ENCODE measurements at places on chromosomes 11 and 22.

- no peak for DNase-seq
Observed at GRCh38 chr11:65657426-65657825, 5.3 kb downstream of the RELA start.

DNA sequence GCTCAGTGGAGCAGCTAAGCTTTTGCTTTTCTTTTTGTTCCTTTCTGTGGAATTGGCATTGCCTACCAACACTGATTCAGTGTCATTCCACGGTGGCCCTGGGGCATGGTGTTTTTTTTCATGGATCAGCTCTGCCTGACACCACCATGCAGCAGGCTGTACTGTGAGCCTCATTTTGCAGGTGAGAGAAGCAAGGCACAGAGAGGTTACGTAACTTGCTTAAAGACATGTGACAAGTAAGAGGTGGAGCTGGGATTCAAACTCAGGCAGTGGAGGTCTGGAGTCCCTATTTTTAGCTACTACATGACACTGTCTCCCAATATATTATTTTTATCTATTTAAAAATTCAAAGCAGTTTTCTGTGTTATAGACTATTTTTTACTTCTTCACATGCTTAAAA, 44.4 kb downstream of the APOL3 start:
- no peak for DNase-seq

DNA sequence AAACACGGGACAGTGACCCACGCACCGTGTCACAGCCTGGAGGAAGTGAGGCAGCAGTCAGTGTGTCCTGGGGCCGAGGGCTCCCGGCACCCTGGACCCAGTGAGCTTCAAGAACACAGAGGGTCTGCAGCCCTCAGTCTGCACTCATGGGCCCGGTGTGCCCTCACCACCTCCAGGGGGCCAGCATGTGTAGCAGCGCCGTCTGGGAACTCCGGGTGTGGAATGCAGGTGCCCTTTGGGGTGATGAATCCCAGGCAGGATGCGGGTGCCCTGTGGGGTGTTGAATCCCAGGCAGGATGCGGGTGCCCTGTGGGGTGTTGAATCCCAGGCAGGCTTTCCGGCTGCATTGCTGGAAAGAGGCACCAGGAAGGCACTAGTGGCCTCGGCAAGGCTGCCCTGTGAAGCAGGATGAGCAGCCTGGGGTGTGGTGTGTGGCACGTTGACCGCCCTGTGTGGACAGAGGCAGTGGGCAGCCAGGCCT, 1399.9 kb downstream of the BRD1 start:
- no peak for DNase-seq

- no peak for DNase-seq
Observed at GRCh38 chr11:93895106-93895862, 44.9 kb upstream of the VSTM5 start.

DNA sequence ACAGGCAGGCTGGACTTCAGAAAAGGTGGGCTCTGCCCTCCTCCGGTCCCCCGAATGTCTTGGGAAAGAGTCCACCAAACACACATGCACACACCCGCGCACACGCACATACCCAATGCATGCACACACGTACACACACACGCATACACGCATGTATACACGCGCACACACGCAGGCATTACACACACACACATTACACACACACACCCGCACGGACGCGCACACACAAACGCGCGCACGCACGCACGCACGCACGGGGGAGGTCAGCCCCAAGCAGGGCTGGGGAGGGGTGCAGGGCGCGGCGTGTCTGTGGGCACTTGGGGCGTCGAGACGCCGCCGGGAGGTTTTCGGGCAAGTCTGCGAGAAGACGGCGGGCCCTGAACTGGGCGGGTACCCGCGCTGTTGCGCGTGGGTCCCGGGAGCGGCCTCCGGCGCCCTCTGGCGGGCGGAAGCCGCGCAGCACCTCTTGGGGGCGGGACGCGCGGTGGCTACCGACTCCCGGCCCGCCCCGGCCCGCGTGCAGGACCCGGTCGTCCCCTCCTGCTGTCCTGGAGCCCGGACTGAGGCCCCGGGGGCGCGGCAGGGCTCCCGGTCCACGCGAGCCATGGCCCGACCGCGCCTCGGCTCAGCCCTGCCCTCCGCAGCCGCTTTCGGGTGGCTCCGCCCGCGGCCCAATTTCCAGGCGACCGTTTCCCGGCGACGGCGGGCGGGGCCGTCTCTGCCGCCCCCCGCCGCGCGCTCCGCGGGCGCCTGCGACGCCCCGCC, 3.6 kb downstream of the SEPTIN5 start:
- DNase-seq = peak; percentile 46

GRCh38 chr22:27050771-27051170, 393.4 kb downstream of the MIAT start:
- DNase-seq = no peak

GRCh38 chr22:35314161-35314942, 14.7 kb downstream of the TOM1 start:
- DNase-seq = no peak

GRCh38 chr11:35223371-35223796, 84.4 kb downstream of the CD44 start:
- DNase-seq = no peak

DNA sequence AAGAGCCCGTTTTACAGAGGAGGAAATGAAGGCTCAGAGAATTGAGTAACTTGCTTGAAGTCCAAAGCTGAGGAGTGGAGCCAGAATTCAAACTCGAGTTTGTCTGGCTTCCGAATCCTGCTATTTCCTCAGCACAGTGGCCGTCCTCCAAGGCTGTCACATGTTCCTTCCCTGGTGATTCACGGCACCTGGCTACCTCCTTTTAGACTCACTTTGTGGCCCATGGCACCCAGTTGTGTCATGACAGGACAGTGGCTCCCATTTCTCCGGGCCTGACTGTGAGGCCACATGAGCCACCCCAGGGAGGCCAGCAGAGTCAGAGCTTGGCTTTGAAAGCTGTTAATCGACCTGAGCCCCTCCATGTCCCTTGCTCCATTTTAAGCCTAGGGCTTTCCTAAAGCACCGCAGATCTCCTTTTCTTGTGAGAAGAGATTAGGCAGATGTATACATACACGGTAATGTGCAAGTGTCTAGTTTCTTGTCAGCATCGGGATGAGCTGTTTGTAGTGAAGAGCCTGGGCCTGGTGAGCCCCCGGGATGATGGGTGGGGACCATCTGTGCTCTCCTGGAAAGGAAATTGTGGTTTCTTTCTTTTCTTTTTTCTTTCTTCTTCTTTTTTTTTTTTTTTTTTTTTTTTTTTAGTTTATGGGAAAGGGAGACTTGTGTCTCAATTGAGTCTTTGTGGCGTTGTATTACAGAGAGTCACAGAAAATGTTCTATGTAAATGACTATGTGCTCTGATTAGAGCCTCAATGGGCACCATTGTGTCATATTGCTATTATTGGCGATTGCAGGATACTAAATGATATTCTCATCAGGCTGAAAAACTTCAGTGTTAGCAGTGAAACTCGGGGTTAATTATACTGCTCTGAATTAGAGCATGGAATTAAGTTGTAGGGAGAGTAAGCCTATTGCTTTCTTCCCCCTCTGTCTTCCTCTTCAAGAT, 54.8 kb downstream of the PTPRJ start:
- DNase-seq = no peak

DNA sequence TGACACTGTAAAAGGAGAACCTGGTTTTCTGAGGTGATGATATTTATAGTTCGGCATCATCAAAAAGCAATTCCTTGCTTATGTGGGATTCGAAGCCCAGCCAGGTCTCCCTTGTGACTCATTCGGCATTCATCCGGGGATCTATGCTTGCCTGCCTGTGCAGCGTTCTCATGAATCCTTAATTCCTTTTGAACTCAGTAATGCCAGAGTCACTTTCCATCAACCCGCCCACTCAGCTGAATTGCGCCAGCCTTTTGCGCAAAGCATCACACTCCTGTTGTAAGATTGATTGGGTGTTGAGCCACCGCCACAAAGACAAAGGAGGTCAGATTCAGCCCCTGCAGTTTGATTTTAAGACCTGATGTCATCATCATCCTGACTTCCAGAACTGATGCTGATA, 128.6 kb downstream of the SLC17A6 start:
- DNase-seq = no peak

- DNase-seq = no peak
Observed at GRCh38 chr11:14373941-14374646, 15.1 kb upstream of the RRAS2 start.

GRCh38 chr22:18071968-18072310, 5.9 kb upstream of the PEX26 start:
- DNase-seq = no peak

- no peak for DNase-seq
Observed at GRCh38 chr11:133509924-133510697, 22.2 kb downstream of the OPCML start.

DNA sequence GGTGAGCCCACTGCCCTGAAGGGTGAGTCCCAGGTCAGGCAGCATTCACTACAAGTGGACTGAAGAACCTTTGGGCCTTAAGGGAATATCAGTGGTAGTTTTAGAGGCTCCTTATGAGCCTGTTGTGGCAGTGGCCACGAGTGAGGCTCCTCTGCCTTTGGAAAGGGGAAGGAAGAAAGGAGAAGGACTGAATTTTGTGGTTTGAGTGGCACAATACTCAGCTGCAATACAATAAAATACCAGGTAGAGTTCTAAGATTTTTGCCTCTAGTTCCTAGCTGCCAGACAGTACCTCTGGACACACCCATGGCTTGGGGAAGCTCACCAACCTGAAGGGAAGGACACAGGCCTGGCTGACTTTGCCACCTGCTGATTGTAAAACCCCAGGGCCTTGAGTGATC, 260.9 kb downstream of the DYNC2H1 start:
- no peak for DNase-seq

GRCh38 chr11:115548878-115549528, 44.8 kb upstream of the CADM1 start:
- DNase-seq = no peak

- DNase-seq = no peak
Observed at GRCh38 chr22:19535001-19535400, 10.8 kb upstream of the CLDN5 start.

DNA sequence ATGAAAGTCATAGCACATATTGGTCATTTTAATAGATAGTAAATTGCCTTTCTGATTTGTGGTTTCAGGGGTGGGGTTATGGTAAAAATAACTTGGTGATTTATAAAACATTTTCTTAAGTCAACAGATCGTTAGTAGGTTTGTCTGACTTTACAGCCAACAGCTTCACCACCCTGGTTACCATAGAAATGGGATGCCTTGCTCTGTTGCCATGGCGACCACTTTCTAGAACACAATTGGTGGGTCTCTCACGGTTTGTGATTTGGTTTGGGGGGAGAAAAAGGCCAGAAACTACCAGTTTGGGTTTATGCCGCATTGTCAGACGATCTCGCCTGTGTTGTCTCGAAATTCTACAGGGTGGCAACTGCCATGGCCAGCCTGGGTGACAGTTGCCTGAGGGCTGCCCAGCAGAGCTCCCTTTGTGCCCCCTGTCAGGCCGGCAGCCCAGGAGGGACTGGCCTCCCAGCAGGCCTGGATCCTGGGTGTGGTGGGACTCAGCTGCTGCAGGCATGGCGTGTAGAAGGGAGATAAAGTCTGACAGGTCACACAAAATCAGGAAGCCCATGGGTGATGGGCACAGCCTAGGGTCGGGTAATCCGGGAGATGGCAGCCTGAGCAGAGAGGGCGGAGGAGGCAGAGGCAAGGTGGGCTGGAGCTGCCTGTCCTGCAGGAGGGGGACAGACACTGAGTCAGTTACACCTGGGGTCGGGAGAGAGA, 30.9 kb downstream of the KCNC1 start:
- no peak for DNase-seq

GRCh38 chr22:50317674-50318073, 9.1 kb downstream of the DENND6B start:
- no peak for DNase-seq

DNA sequence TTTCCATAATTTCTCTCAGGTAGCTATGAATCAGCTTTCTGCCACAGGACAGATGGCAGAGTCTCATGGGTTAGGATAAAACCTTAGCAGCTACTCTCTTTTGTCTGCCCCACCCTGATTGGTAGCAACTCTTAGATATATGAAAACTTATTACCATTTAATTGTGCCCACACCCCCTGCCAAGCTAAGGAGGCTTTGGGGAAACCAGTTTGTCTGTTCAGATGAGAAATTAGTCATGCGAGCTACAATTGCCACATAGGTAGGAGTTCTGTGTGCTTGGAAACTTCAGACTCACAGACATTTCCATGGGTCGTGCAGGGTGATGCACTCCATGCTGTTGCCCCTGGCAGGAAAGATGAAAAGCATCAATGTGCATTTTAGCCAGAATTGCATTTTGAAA, 39.9 kb downstream of the CD44 start:
- DNase-seq = no peak

GRCh38 chr11:71446942-71447688, 1.1 kb downstream of the DHCR7 start:
- no peak for DNase-seq

DNA sequence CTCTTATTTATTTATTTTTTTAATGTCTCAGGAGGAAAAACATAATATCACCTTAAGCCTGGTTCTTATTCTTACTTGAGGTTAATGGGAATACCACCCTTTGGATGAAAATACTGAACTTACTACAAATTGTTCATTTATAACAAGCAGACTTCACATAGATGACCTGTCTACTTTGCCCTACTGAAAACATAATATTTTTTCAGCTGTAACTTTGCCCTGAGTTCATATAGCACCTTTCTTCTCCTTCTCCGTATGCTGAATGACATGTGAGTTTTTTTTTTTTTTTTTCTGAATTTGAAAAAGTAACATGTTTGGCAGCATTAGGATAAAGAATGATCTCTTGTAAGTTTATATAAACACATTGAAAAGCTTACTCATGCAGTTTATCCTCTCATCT, 186.8 kb downstream of the TMEM135 start:
- DNase-seq = no peak

GRCh38 chr11:64766881-64767280, 7.1 kb upstream of the PYGM start:
- DNase-seq = no peak

GRCh38 chr11:48028914-48029680, 48.7 kb downstream of the PTPRJ start:
- no peak for DNase-seq

All from stimulated activated CD4-positive, alpha-beta T cell treated with anti-CD3 and anti-CD28 coated beads, Interleukin-1b, Interleukin-23, amount 100 ng/mL, for 1 hour (primary cell).